ENCODE measurements at places on chromosomes 11 and 22. TPM values are rescaled to one million over a fixed set of nuclear protein-coding genes. Genes with fewer than 3 reads are reported as not detected.

Gene LYVE1
- total RNA-seq: 17.0 TPM

Gene KCNE3
- total RNA-seq: 0.24 TPM

Gene P2RY2
- 13.1 TPM for total RNA-seq

Gene CHADL
- total RNA-seq: 17.7 TPM

Gene FTH1
- 1,200 TPM for total RNA-seq

Gene HBD
- not detected for total RNA-seq

GRCh38 chr11:81658722-81659121, 1074.9 kb downstream of the FAM181B start:
- DNase-seq: no peak

- no peak for DNase-seq
These were observed 511.2 kb upstream of the LRRC4C start for GRCh38 chr11:41970681-41971080.

- no peak for DNase-seq
These were observed 106.2 kb downstream of the ABTB2 start for GRCh38 chr11:34251589-34251980.

GRCh38 chr22:20396639-20397038, 2.7 kb downstream of the ZNF74 start:
- no peak for DNase-seq

DNA sequence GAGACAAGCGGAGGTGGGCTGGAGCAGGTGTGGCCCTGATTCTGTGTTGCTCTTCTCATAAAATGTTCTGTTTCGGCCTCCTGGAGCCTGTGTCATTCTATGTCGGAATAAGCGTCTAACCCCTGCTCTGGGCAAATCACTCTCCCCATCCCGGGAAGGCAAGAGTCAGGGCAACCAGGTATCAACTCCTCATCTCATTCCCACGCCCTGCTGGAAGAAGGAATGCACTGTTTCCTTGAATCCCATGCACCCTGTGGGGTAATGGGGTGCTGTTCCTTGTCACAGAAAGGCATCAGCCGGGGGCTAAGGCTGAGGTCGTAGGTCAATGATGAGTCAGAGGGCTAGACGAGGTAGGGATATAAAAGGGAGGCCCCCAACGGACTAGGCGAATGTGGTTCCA, 2.6 kb downstream of the FAM180B start:
- DNase-seq: no peak

- DNase-seq: no peak
These were observed 486 bp downstream of the CLMP start for GRCh38 chr11:123194337-123195187.

DNA sequence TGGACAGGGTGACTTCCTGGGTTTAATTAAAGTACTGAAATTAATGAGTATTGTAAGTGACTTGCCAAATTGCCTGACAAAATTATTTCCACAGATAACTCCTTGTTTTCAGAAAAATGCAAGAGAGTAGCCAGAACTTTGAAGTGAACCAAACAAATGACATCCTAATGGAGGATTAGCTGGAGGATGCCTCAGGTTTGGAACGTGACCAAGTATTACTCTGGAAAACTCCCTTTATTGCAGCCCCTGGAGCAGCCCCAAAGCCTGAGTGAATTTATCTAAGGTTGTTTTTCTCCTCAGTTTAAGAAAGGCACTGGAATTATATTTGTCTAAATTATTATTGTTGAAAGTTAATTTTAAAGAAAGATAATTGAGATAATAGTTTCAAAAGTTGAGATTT, 343.6 kb upstream of the MTNR1B start:
- no peak for DNase-seq

GRCh38 chr22:22092974-22093373, 110.4 kb upstream of the TOP3B start:
- no peak for DNase-seq

GRCh38 chr11:48125866-48126265, 90.7 kb upstream of the OR4B1 start:
- DNase-seq: no peak

DNA sequence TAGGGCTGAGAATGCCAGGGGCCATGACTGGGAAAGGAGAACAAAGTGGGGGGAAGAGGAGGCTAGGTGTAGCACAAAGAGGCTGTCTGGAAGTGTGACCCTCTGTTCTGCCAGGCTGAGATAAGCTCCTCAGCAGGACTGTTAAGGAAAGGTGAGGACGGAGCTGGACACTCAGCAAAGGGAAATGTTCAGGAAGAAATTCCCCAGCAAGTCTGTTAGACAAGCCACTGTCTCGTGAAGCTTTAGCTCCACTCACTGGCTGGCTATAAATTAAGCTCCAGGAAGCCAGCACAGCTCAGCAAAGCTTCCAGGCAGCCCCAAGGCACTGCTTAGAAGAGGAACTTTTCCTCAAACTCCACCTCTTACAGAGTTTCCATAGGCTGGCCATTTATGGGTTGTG, 181.2 kb upstream of the API5 start:
- no peak for DNase-seq

- no peak for DNase-seq
These were observed 37.5 kb downstream of the ADAMTS15 start for GRCh38 chr11:130485983-130486382.
